ENCODE measurements at places on chromosomes 2 and 18.

DNA sequence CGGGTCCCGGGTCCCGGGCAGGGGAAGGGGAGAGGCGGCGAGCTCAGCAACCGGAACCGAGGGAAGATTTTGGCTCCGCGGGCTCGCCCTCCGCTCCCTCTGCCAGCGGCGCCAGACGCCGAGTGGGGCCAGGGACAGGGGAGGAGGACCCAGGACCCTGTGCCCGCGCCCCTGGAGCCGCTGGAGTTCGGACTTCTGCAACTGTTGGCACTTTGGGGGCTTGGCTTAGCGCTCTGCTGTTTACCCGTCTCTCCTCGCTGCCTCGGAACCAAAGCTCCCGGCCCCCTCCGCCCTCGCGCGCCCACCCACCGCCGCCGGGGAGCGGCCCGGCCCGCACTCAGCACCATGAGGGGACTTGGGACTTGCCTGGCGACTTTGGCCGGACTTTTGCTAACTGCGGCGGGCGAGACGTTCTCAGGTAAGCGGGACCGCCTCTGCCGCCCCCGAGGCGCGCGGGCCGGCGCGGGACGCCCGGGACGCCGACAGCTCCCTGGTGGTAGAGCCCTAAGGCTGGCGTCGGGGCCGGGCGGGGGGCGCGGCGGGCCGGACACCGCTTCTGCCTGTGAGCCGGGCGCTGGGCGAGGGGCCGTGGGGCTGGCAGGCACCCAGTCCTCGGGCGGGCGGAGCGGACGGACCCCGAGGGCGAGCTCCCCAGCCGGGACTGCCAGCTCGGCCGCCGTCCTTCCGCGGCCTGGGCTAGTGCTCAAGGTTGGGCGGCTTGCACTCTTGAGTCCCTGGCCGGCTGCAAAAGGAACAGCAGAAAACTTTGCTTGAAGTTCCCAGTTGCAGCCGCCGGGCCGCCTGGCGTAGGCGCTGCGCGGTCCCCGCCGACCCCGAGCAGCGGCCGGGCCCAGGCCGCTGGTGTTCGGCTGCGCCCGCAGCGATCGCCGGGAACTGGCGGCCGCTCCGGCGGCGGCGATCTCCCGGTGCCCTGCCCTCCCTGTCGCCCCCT is 634 bp downstream of the PTPRM start:
- peak; percentile 18 for DNase-seq

GRCh38 chr2:62178741-62179271 is 17.1 kb upstream of the B3GNT2 start:
- no peak for DNase-seq

GRCh38 chr2:71831193-71831577 is 316.5 kb downstream of the CYP26B1 start:
- DNase-seq, result no peak

- no peak for DNase-seq
Measured at GRCh38 chr2:215681799-215682596, 246.1 kb upstream of the FN1 start.

GRCh38 chr2:210630873-210631560 is 74.6 kb downstream of the CPS1 start:
- DNase-seq, result no peak

GRCh38 chr18:61261870-61262269 is 71.4 kb upstream of the CDH20 start:
- no peak for DNase-seq

GRCh38 chr2:65881592-65881991 is 449.2 kb upstream of the SPRED2 start:
- no peak for DNase-seq

Data from erythroblast (primary cell).